ENCODE measurements at places on chromosomes 16 and 17.

DNA sequence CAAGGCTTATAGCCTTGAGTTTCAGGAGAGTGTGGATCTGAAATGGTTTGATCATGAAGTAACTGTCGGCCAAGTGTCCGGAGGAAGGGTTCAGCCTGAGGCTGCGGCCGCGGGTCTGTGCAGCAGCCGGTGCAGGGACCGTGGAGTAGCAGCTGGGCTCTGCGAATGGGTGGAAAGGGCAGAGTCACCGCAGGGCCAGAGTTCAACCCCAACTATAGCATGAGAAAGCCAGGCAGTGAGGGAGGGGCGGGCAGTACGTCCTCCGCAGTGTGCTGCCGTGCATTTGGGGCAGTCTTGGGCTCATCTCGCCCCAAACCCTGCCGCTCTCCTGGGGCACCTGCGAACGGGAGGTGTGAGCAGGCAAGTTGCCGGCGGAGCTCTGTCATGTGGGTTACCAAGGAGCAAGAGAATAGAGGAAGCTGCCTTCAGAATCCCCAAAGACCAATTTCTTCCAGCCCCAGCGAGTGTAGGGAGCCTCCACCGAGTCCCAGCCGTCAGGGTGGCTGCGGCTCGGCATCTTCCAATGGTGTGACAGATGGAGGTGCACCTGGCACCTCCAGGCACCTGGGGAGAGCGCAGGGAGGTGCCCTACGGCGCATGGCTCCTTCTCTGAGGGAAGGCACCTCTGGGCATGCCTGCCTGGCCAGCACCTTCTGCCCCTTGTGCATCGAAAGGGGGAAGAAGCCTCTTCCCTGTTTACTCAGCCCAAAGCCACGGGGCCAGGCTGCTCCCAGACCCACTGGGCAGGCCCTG is 87.3 kb downstream of the RPA1 start:
- DNase-seq = no peak

DNA sequence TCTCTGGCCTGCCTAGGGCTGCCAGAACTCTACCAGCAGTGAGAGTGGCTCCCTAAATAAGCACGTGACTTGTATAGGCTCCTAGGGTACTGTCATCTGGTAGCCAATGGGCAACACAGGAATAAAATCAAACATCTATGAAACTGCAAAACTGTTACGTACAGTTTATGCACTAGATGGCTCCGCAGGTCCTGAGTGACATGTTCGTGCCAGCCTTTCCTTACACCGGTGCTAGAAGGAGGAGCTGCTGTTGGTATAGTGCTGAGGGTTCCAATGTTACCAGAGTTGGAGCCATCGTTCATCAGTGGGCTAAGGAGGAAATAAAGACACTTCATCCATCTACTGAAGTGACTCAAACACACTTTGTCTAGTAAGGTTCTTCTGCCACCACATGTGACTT is 63.2 kb upstream of the TRAP1 start:
- DNase-seq = peak; percentile 45

GRCh38 chr17:7437950-7438614 is 1.2 kb upstream of the FGF11 start:
- no peak for DNase-seq

GRCh38 chr17:1562176-1562643 is 382 bp downstream of the PITPNA start:
- DNase-seq = peak; percentile 53

DNA sequence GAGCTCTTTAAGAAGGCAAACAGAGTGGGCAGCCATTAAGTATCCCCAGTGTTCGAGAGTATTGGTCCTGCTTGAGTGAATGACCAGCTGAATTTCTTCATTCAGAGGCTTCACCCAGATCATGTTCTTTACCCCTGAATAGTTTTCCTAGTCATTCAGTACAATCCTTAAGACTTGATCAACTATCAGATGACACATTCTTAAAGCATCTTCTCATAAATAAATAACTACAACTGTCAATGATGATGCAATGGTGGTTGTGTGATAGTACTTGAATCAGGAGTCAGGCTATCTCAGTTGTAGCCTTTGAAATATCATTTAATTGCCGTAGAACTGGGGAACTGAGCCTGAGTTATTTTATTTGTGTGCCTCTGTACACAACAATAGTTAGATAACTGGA is 416.8 kb upstream of the CCL2 start:
- no peak for DNase-seq

GRCh38 chr17:41304091-41304490 is 1.4 kb upstream of the KRTAP29-1 start:
- DNase-seq = no peak

DNA sequence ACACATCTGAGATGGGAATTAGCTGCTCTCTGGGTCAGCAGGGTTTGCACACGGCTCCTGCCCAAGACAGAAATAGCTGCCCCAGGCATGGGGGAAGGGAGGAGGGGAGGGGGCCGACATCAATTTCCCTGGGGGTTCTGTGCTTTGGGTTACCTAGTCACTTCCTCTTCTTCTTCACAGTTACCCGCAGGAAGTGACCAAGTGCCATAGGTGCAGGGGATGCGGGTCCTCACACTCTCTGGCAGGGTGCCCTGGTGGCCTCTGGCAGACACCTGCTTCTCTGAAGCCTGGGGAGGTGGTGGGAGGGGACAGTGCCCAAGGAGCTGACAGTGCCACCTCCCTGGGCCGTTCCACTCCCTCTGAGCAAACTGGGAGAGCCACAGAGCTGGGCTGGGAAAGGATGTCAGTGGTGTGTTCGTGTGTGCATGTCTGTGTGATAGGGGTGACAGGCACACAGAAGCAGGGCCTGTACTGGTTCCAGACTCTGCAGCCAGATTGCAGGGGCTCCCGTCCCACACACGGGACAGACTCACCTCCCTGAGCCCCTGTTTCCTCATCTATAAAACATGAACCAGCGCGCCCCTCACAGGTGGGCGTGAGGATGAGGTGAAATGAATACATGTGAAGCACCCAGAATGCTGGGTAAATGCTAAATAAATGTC is 18.2 kb downstream of the SCN4A start:
- no peak for DNase-seq

GRCh38 chr16:12532871-12533610 is 270.6 kb downstream of the CPPED1 start:
- no peak for DNase-seq

DNA sequence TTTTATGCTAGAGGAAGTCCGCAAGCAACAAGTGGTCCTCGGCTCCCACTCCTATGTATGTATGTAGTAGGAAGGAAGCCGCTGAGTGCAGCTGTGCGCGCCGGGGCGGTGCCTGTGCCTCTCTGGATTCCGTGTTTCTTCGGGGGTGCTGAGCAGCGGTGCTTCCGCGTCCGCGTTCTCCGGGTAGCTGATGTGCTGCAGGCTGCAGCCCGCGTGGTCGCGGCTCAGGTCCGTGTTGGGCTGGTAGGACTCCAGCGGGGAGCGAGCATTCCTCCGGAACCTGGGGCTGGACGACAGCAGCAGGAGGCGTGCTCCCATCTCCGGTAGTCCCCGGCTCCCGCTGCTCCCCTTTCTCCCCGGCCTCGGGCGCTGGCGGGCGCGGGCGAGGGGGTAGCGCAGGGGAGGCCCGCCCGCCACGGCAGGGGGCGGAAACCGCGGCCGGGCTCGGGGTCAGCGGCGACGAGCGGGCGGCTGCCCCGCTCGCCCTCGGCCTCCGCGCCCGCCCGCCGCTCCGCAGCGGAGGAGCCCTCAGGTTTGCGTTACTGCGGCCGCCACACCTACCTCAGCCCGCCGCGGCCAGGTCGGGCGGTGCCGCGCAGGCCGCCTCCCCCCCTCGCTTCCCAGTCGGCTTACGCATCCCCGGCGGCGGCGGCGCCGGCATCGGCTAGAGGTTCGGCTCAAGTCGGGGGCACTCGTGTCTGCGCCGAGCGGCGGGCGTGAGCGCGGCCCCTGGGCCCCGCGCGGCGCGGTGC is 487 bp downstream of the C17orf67 start:
- DNase-seq = peak; percentile 86

- no peak for DNase-seq
Observed at GRCh38 chr16:85381738-85382592, 231.2 kb upstream of the GSE1 start.

GRCh38 chr17:7409716-7410115 is 2.1 kb downstream of the NLGN2 start:
- DNase-seq = no peak

DNA sequence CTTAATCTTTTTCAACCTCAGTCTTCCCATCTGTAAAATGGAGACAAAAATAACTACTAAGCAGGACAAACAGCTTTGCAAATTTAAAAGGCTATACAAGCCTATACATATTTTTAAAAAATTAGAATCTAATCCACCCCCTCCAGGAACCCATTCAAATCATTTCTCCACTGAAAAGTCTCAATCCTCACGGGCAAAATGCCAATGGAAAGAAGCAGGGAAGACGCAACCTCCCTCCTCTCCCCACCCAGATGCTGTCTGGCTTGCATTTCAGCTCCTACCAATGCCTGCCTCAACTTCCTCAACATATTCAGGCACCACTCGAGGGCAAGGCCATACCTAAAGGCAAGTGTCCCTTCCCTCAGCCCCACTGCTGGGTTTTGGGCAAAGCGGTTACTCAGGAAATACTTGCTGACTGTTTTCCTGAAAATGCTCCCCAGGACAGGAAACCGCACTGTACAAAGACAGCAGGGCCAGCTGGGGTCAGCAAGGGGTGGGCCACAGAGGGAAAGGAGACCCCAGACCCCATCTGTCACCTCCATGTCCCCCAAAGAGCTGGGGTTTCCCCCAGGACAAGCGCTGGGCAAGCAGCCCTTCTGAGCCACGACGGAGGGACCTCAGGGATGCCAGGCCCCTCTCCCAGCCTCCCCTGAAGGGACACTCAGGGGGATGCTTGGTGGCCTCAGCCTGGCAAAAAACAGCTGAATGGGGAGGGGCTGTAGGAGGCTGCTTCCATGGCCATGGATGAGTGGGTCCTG is 47.7 kb upstream of the DOC2B start:
- DNase-seq = peak; percentile 58

DNA sequence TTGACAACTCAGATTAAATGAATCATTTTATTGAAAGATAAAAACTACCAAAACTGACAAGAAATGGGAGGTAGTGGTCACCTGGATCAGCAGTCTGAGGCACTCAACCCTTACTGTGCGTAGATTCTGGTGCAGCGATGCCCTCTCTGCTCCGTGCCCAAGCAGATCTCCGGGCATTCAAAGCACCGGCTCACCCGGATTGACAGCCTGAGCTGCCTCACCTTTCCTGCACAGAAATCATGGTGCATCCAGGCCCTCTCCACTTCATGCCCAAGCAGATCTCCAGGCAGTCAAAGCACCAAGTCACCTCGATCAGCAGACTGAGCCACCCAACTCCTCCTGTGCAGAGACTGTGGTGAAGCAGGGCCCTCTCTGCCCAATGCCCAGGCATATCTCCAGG is 196.8 kb downstream of the CA10 start:
- no peak for DNase-seq

DNA sequence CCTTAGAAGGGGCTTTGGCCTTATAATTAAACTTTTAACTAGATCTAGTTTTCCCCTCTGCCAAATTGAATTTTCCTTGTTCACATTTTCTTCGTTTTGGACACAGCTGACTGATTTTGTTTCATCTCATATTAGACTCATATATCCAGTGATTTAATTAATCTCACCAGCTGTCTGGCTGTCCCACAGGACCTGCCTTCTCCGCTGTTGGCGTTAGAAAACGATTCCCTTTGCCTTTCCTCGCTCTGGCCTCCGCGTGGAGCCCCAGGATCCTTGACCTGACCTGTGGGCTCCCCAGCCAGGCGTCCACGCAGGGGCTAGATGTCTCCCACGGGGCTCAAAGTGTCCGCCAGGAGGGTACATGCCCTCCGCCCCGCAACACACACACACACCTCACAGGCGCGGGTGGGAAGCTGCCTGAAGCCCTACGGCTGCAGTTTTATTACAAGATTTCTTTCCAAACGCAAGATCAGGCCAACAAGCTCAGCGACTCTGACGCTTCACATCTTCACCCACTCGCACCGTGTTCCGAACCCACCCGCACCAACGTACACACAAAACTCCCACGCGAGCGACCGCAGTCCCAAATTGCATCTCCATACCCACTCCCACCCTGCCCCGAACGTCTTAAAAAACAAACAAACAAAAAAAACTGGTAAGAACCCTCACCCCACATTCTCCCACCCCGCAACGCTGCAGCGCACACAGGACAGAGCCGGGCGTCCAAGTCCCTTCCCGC is 1.1 kb downstream of the RPRML start:
- no peak for DNase-seq

DNA sequence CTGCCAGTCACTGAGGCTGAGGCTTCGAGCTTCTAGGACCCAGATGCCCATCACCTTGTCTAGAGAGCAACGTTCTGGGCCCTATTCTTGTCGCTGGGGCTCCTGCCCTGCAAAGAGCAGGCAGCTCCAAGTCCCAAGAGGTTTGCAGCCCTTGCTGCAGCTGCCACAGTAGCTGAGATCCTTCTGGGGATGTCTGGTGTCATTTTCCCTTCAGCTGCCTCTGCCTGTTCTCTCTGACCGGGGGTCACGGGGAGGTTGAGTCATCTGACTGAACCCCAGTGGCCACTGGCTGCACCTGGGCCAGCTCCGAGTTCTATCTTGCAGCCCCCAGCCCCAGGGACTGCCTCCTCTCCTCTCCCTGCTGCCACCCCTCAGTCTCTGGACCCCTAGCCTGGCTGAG is 4.9 kb downstream of the WSCD1 start:
- no peak for DNase-seq

DNA sequence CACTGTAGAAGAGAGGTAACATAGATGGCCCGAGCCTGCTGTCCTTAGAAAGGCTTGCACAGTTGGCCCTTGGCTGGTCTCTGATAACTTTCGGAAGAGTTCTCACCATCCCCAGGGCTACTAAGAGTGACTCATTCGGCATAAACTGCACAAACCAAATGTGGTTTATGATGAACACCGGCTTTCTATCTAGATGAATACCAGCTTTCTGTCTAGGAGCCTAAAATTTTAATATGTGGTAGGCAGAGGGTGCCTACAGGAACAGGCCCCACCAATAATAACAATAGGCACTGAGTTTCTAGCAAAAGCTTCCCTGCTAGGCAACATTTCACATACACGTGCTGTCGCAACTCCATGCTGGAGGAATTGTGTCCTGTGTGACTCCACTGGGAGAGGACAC is 15.4 kb downstream of the CNOT1 start:
- DNase-seq = no peak

DNA sequence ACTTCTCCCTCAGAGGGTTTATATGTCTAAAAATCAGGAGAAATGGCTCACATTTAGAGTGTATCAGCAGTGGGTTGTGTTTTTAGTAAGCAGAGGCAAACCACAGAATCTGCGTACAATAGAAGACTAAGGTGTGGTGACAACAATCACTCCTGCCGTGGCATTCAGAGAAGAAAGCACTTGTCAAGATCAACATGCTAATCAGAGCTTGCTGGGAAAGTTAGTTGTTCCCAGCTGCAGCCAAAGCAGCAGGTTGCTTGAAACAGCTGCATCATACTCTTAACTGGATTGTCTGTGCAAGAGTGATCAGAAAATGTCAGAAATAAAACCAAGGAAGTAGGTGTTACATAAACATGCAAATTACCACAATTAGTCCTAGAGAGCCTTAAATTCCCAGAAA is 616.4 kb downstream of the CDH8 start:
- no peak for DNase-seq

Measured in dermis blood vessel endothelial cell (primary cell).